ENCODE measurements at places on chromosomes 3 and 15. TPM values are rescaled to one million over a fixed set of nuclear protein-coding genes. Genes with fewer than 3 reads are reported as not detected.

GRCh38 chr15:93469994-93470393 is 381.0 kb upstream of the RGMA start:
- H3K27ac ChIP-seq = no peak overlapping the region
- no peaks in the 10 kb centered on the region for H3K27me3 ChIP-seq
- H3K4me3 ChIP-seq = no peak overlapping the region

DNA sequence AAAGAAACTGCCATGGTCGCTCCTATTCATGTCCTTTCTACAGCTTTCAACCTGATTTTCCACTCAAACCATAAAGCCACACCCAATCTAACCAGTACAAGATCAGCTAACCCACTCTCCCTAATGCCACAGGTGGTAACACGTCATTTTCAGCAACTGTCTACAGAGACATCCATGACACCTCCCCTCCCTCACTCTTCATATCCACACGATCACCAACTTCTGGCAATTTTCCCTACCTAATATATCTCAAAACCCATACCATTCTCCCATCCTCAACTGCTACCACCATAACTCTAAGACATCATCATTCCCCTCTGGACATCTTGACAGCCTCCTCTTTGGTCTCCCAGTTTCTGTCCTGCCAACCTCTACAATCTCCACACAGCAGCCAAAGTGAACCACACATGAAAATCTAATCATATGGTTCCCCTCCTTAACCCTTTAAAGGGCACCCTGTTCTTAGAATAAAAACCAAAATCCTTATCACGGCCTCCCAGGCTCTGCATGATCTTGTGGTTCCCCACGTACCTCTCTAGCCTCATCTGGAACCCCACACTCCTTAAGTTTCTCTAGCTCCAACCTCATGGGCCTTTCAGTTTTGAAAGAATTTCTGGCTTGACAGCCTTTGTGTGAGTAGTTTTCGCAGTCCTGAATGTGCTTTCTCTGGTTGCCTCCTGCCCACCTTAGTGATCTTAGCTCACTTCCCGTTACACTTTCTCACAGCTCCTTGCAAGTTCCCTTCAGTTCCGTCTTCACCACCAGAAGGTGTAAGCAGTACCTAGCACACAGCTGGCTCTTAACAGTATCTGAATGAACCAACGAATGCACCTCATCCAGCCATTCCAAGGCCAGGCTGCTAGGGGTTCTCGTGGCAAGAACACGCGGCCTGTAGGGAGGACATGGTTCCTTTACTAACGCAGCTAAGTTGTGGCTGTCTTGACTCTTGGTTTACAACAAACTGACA is 33.4 kb downstream of the SPINK8 start:
- peaks cover 7% of the 10 kb centered on the region for H3K4me1 ChIP-seq
- no peak for DNase-seq
- H3K36me3 ChIP-seq = no peaks in the 10 kb centered on the region
- peak overlapping the region; percentile 86 for H3K4me3 ChIP-seq

DNA sequence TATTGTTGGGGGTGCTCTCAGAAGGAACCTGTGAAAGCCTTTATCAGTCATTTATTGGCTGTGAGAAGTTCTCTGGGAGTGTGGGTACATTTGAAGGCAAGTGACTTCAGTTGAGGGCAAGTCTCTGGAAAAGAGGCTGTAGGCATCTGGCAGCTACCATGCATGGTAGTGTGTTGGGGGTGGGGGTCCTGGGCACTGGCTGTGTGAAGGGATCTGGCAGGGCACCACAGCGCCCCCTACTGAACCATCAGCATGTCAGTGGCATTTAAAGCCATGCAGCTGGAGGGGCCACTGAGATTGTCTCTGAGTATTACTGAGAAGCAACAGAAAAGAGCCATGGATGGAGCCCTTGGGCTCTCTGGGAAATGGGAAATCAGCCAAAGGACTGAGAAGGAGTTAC is 30.6 kb downstream of the CRTAP start:
- H3K27me3 ChIP-seq = no peaks in the 10 kb centered on the region
- no peak overlapping the region for H3K27ac ChIP-seq
- H3K4me1 ChIP-seq = peaks cover 11% of the 10 kb centered on the region
- DNase-seq = no peak

GRCh38 chr3:122299215-122299614 is 25.8 kb upstream of the CSTA start:
- DNase-seq = no peak
- H3K27ac ChIP-seq = no peak overlapping the region
- no peaks in the 10 kb centered on the region for H3K4me1 ChIP-seq
- H3K4me3 ChIP-seq = no peak overlapping the region

CPN2 gene
- 199 TPM for total RNA-seq

GRCh38 chr3:100073714-100074307 is 40.5 kb downstream of the FILIP1L start:
- H3K4me1 ChIP-seq = peaks cover 12% of the 10 kb centered on the region
- DNase-seq = no peak
- no peaks in the 10 kb centered on the region for H3K36me3 ChIP-seq
- H3K27me3 ChIP-seq = no peaks in the 10 kb centered on the region
- H3K27ac ChIP-seq = peak overlapping the region; percentile 27

RYR3 gene
- not detected for total RNA-seq

DNA sequence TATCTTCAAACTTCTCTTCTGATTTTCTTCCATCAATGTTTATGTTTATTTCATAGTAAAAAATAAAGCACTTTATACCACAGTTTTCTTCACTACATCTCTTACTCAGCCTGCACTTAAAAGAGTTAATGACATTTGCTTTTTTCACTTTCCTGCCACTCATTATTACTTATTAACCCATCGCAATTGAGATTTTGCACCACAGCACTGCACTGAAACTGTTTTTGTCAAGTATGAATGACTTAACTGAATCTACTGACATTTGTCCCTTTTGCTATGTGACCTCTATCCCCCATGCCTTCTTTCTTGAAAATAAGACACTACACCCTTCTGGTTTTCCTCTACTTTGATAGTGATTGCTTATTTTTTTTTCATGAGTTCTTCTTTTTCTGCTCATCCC is 739.7 kb upstream of the DPPA4 start:
- H3K4me3 ChIP-seq = no peak overlapping the region
- H3K4me1 ChIP-seq = no peaks in the 10 kb centered on the region
- H3K27me3 ChIP-seq = no peaks in the 10 kb centered on the region
- no peak overlapping the region for H3K27ac ChIP-seq
- no peak for DNase-seq
- no peaks in the 10 kb centered on the region for H3K36me3 ChIP-seq

ISLR gene
- 3.0 TPM for total RNA-seq

DNA sequence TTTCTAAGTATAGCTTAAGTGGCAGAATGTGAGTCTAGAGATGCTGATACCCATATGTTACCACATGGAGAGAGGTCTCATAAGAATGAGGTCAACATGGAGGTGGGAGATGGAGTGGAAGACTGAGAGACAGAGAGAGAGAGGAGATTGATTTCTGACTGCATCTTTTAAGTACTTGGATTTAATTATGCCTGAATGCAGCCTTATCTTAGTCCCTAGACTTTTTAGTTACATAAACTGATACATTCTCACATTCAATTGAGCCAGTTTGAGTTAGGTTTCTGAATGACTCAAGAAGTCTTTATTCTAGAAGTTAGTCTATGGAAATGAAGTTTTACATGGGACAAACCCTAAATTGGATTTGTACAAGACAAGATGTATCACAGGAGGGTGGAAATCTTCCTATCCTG is 58.5 kb upstream of the TNFSF10 start:
- H3K27ac ChIP-seq = no peak overlapping the region
- no peak overlapping the region for H3K4me3 ChIP-seq
- no peaks in the 10 kb centered on the region for H3K27me3 ChIP-seq
- no peak for DNase-seq
- H3K36me3 ChIP-seq = no peaks in the 10 kb centered on the region
- peaks cover under 1% of the 10 kb centered on the region for H3K4me1 ChIP-seq

PRICKLE2 gene
- total RNA-seq = 3.9 TPM

- H3K27me3 ChIP-seq = no peaks in the 10 kb centered on the region
- H3K36me3 ChIP-seq = no peaks in the 10 kb centered on the region
- H3K4me3 ChIP-seq = no peak overlapping the region
- DNase-seq = no peak
- H3K4me1 ChIP-seq = no peaks in the 10 kb centered on the region
- no peak overlapping the region for H3K27ac ChIP-seq
Observed at GRCh38 chr3:100913870-100914648, 79.2 kb downstream of the ABI3BP start.

ZDHHC3 gene
- total RNA-seq = 31.5 TPM
